ENCODE measurements at places on chromosomes 11 and 22. TPM values are rescaled to one million over a fixed set of nuclear protein-coding genes. Genes with fewer than 3 reads are reported as not detected.

Gene DNAJB13
- total RNA-seq, result not detected

Gene SYT9
- total RNA-seq, result 0.12 TPM

Gene GAS2L1
- total RNA-seq, result 33.5 TPM

Gene FXYD6
- total RNA-seq, result not detected

Gene VSTM5
- total RNA-seq, result under 0.01 TPM

Gene HTR3B
- total RNA-seq, result not detected

Gene EFCAB6
- total RNA-seq, result 2.6 TPM

Gene SCN3B
- total RNA-seq, result 0.16 TPM

Gene OSBP2
- 2.9 TPM for total RNA-seq

Gene SLC5A1
- total RNA-seq, result not detected

Gene C11orf86
- total RNA-seq, result not detected

Gene TTC36
- total RNA-seq, result 0.24 TPM

Gene NPTXR
- total RNA-seq, result 1.5 TPM

Gene C11orf42
- not detected for total RNA-seq

Gene UPK3A
- not detected for total RNA-seq

Gene PCNX3
- 35.2 TPM for total RNA-seq

Gene DDTL
- total RNA-seq, result 0.61 TPM

Gene C22orf31
- not detected for total RNA-seq

Gene NNMT
- 713 TPM for total RNA-seq

Gene PRR5L
- 26.0 TPM for total RNA-seq

Gene SNRPD3
- 53.7 TPM for total RNA-seq

Gene GLYAT
- not detected for total RNA-seq

Gene TAF10
- 27.7 TPM for total RNA-seq

Gene CLDN5
- not detected for total RNA-seq

Gene CTSW
- not detected for total RNA-seq

Gene ANKK1
- under 0.01 TPM for total RNA-seq

Gene SCN2B
- under 0.01 TPM for total RNA-seq

Gene ISX
- not detected for total RNA-seq

Gene MTNR1B
- total RNA-seq, result not detected

Gene SOX10
- not detected for total RNA-seq

Gene CABP4
- total RNA-seq, result not detected

Gene RAB39A
- not detected for total RNA-seq

Gene ARHGAP8
- 2.4 TPM for total RNA-seq

Gene KCNJ11
- not detected for total RNA-seq

Gene ANKRD49
- total RNA-seq, result 11.8 TPM

Gene ESAM
- total RNA-seq, result not detected

Gene DBX1
- not detected for total RNA-seq

Gene GCAT
- total RNA-seq, result 20.6 TPM

Gene NXPE1
- not detected for total RNA-seq

Gene SLC22A9
- total RNA-seq, result not detected

Gene KCNJ1
- total RNA-seq, result not detected

Gene MMP7
- total RNA-seq, result not detected

Gene TRPC6
- total RNA-seq, result 11.5 TPM
